ENCODE measurements at places on chromosomes 1 and 21.

GRCh38 chr1:19529664-19530063 is 44.3 kb upstream of the CAPZB start:
- no peak for DNase-seq

- DNase-seq, result no peak
Measured at GRCh38 chr1:192573499-192573898, 2.1 kb upstream of the RGS1 start.

GRCh38 chr1:209800984-209801834 is 4.7 kb downstream of the IRF6 start:
- DNase-seq, result no peak

DNA sequence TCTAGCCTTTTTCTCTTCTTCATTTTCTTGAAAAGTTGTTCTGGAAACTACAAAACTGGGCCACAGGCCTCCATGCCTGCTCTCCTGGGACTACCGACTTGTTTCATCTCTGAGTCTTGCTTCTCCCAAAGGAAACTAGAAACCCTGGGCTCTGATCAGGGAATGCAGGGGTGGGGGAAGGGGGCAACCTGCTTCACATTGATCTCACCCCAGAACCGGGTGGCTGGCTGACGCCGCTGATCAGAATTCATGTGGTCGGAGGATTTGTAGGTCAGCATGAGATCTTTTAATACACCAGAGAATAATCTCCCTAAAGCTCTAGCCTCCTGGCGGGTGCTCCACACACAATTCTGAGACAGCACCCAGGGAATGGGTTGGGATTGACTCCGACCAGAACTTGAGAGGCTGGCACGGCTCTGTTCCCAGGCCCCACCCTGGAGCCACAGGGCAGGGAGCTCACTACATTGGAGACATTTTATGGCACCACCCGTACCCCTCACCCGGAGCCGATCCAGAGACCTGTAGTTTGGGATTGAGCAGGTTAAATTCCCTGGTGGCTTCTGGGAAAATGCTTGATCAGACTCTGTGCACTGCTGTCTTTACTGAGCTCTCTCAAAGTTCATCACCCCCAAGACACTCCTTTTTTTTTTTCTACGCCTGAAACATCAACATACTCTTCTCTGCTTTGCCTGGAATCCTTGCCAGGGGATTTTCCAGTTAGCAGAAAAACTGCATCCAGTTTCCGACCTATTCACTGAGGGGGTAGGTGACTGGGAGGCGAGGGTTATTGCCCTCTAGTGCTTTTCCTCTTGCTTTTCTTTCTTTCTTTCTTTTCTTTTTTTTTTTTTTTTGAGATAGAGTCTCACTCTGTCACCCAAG is 12.2 kb upstream of the ARHGEF10L start:
- DNase-seq, result no peak

DNA sequence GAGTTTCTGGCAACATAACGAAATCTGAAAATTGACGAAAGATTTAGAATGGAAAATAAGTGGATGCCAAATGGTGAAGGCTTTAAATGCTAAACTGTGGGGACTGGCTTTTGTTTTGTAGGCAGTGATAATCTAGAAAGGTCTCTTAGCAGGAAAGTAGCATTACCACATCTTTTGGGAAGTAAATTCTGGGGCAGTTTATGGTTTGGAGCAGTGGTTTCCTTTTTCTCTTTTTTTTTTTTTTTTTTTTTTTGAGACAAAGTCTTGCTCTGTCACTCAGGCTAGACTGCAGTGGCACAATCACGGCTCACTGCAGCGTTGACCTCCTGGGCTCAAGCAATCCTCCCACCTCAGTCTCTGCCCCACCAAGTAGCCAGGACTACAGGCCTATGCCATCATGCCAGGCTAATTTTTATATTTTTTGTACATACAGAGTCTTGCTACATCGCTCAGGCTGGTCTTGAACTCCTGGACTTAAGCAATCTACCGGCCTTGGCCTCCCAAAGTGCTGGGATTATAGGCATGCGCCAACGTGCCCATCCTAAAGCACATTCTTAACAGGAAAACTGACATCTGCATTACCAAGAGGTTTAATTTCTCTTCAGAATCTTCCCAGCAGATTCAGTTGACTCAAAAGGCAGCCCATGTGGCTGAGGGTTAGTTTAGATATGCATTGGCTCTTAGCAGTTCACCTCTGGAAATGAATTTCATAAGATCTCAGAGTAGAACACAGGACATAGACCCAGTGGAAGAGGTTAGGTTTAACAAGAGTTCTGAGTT is 32.9 kb downstream of the C21orf91 start:
- no peak for DNase-seq

DNA sequence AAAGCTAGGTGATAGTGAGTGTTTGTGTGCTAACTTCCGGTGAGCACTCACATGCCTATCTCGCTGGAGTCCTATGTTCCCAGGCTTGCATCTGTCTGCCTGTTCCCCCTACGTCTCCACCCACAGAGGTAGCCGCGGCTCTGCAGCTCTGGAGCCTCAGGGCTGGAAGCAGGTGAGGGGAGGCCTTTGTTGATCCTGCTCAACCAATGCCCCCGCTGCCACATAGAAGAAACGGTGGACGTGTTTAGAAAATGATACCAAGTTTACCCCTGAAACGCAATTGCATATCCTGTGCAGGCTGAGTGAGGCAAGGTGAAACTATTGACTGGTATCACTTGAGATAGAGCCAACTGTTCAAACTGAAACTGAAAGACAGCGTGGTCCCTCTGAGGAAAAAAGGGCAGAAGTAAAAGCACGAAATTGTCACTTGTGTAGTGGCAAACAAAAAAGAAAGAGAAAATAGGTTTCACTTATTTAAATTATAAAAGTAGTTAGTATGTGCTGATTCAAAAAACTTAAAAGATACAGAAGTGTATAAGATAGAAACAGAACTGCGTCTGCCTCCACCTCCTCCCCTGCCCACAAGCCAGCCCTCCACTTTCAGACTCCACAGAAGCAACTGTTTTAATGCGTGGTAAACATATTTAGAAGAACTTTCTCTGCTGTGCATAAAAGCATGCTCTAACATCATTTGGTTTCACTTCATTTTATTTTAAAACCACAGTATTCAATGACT is 38.6 kb upstream of the ETS2 start:
- DNase-seq, result peak; percentile 45

DNA sequence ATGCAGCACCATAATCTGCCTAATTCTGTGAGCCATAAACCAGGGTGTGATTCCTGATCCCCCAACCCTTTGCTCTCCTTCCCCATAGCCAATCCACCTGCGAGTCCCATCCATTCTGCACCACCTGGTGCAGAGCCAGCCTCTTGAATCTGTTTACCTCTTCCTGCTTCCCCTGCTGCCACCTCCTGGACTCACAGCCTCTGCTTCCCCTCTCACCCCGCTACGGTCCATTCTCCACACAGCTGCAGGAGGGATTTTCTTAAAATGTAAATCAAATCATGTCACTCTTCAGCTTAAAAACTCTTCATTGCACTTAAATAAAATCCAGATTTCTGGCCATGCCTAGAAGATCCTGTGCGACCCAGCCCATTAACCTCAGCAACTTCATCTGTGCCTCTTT is 186.7 kb downstream of the FOXD2 start:
- DNase-seq, result no peak

- no peak for DNase-seq
Measured at GRCh38 chr1:181179987-181180365, 91.5 kb downstream of the IER5 start.

DNA sequence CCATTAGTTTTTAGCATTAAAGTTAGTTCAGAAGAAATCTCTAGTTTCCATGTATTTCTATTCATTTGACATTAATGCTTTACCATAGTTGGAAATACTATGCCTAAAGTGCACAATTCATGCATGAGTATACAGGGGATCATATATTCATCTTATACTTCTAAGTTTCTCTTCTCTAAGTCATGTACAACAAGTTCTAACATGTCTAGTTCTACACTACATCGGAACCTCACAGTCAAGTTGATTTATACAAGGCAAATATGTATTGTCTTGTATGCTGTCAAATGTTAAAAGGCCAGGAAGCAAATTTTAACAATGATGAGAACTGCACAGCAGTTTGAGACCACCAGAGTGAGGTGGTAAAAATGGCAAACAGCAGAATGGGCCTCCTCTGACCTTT is 22.9 kb upstream of the MOB3C start:
- no peak for DNase-seq
